ENCODE measurements at places on chromosomes 5 and 9.

DNA sequence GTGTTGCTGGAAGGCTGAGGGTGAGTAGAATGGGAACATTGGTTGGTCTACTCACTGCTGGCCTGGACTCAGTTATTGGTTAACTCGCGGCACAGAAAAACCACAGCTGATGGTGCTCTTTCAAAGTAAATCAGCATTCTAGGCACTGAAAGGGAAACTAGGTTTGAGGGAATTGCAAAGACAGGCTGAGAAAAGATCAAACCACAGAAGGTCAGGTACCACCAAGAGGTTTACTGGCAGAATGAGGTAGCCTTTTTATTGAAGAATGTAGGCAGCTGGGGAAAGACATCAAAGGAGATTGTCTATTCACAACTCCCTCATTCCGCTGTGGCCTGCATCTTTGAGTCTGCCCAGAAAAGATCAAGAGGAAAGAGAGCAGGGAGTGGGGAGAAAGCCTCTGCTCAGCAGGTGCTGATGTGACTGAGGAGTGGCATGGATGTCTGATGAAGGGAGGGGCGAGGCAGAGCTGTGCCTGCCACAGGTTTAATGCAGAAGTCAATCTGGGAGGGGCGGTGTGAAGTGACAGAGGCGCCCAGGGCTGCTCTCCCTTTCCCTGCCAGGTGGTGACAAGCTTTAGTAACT, 255.5 kb downstream of the MAN2A1 start:
- no peak for DNase-seq

DNA sequence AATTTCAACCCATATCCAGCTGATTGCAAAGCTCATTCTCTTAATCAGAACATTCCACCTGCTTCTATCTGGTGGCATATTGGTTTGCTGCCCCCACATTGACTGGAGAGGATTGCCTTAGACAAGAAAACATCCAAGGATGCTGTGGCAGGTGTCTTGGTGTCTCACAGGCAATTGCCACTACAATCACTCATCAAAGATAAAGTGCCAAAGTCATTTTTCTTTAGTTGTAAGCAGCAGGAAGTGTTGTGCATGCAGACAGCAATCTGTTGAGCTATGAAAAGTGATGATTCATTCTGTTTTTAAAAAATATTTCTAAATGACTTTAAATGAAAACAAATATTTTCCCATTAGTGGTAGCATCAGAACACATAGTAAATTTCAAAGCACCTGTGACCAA, 53.9 kb downstream of the CDH6 start:
- no peak for DNase-seq

DNA sequence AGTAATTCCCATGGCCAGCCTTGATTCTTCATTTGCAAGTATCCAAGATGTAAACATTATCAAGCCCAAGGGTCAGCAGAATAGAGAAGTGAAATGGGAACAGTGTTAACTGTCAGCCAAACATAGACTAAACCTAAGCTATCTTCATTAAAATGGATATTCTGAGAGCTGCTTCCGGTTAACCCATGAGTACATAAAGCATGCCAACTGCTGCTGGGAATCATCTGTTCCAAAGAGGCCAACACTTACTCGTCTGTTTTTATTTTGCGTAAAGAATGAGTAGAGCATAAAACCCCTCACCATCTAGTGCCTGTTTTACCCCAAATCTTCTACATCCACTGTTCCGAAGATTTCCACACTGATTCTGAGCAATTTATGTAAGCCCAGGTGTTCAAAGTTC, 257.6 kb downstream of the GLIS3 start:
- DNase-seq = peak; percentile 39

- DNase-seq = no peak
Measured at GRCh38 chr9:21075484-21075883, 2.3 kb downstream of the IFNB1 start.

DNA sequence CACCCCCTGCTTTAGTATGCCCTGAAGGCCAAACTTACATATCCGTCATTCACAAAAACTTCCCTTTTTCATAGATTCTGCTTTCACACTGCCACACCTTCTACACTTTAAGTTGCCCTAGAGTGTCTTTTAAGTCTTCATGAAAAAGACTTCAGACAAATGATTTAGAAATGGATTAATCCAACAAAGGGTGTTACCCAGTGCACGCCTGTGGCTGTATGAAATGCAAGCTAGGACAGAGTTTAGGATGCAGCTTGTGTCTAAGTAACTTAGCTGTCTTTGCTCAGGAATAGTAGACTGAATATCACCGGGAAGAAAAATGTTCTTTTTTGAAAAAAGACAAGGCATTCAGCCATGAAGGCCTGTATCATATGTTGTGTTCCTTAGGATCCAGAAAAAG, 210.0 kb downstream of the MPDZ start:
- no peak for DNase-seq

DNA sequence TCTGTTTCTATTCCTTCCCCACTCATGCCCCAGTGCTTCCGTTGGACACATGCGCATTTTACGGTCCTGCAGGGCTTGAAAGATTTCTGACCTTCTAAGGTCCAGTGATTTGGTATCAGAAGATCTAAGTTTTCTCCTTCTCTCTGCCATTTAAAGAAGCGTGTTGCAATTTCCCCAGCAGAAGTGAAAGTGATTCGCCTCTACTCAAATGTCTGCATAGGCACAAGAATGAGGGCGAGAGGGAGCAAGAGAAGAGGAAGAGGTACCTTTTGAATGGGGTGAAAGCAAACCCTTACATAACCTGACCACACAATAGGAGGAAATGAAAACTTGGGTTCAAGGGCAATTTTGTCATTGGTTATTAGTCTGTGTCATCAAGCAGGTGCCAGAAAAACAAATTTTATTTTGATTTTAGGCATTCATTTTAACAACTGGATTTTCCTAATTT, 31.7 kb upstream of the NR3C1 start:
- no peak for DNase-seq

DNA sequence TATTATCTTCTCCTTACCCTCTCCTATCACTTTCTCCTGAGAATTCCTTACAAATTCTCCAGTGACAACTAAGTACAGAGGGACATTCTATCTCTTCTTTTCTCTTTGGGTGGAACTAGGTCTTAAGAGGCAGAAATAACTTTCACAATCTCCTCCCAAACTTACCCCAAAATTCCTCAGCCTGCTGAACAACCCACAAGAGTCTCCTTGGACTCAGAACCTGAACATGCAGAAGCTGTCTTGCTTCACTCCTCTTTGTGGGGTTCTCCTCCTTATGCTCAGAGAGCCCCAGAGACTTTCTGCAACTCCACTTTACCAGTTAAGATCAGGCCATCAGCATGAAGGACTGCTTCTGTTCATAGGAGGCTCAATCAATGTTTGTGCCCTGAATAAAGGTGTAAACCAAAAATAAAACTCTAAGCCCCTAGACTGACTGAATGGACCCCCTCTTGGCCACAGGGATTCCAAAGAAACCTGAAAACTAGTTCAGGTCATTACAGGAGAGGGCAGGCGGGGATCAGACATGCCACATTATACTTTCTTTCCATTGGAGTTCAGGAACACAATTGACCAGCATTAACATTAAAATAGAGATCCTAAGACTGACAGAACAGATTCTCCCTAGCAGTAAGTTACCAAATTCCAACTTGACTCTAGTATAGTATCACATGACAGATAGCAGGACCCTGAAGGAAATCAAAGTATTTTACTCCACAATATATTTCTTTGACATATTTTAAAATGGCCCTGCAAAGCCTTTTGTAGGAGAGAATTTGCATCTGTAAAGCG, 179.7 kb upstream of the FBXL17 start:
- no peak for DNase-seq

- no peak for DNase-seq
Measured at GRCh38 chr5:108650997-108651396, 96.7 kb upstream of the FER start.

DNA sequence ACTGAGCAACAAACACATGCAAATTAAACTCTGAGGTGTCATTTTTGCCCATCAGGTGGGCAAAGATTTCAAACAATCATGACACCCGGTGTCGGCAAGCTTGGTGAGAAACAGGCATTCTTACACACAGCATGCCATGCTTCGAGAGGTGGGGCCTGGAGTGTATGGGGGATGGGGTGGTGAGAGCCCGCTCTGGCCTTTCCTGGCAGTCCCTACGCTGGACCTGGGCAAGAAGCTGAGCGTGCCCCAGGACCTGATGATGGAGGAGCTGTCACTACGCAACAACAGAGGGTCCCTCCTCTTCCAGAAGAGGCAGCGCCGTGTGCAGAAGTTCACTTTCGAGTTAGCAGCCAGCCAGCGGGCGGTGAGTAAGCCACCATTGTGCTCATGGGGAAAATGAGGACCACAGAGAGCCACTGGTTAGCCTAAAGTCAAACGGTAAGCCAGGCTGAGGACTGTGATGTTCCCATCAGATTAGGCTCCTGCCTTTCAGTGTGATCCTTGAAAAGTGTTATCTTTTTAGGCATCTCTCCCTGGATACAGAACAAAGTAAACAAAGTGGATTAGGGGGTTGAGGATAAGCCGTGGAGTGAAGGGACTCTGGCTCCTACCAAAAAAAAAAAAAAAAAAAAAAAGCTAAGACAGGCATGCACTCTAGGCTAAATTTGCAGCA, 9.4 kb downstream of the MYOZ3 start:
- DNase-seq = no peak

Data from NCI-H446 (cell line).